ENCODE measurements at places on chromosomes 1 and 21.
A peak's percentile ranks its signal among the peaks of the same experiment; 100 is the strongest.

DNA sequence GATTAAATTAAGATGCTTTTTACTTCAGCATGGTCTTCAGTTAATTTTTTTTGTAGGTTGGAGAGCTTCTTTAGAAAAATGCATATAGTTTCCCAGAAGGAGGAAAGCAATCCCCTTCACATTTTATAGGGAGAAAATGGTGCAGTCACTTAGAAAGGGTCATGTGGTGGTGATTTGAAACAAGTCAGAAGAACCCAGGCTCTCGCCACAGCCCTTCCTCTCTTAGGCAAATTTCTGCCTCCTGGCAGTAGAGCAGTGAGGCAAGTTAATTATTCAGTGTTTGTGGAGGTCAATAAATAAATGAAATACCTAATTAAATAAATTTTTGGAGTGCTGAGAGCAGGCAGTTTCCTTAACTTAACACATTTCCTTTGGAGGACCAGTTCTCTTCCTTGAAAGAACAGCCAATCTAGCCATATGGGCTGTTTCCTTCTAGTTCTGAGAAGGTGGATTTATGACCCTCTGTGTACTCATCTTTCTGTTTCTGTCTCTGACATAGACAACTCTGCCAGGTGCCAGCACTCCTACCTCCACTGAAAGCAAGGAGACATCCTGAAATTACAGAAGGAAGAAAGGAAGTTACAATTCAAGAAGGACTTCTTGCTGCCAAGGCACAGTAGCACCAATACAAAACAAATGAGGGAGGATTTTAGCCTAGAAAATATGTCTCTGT, 19.0 kb upstream of the POGZ start:
- DNase-seq: no peak

DNA sequence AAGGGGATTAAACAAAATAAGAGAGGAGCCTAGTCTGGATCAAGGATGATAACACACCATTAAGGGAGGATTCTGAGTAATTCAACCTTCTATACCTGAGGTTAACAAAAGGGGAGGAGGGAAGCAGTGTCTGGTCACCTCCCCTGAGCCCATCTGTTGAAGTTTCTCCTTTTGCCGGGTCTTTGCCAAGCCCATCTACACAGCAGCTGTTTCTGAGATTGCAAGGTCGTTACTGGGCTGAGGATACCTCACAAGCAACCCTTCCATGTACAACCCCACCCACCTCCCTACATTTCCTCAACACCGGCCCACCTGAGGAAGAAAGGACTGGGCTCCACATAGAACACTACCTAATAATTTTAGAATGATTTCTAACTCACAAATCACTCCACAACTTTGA, 26.3 kb downstream of the LRRC52 start:
- no peak for DNase-seq

DNA sequence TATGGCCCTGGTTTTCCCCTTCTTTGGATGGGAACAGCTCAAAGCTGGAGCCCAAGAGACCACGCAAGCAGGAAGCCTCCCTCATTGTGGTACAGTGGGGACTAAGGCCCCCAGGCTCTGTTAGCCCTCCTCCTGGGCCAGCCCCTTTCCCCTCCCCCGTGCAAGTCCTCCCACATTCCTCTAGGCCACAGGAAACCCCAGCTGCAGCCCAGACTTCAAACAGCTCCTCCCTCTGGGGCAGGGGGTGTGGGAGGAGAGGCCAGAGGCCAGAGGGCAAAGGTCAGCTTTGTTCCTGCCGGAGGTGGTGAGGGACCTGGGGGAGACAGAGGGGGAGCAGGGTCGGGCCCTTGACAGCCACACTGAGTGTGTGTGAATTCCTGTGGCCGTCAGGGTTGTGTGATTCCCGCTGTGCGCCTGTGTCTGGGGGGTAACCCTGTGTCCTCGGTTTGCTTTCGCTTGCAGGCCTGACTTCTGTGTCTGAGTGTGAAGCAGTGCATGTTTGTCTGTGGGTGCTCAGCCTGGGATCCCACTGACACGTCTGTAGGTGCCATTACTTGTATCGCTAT, 3.4 kb upstream of the AHDC1 start:
- DNase-seq: peak; percentile 56

DNA sequence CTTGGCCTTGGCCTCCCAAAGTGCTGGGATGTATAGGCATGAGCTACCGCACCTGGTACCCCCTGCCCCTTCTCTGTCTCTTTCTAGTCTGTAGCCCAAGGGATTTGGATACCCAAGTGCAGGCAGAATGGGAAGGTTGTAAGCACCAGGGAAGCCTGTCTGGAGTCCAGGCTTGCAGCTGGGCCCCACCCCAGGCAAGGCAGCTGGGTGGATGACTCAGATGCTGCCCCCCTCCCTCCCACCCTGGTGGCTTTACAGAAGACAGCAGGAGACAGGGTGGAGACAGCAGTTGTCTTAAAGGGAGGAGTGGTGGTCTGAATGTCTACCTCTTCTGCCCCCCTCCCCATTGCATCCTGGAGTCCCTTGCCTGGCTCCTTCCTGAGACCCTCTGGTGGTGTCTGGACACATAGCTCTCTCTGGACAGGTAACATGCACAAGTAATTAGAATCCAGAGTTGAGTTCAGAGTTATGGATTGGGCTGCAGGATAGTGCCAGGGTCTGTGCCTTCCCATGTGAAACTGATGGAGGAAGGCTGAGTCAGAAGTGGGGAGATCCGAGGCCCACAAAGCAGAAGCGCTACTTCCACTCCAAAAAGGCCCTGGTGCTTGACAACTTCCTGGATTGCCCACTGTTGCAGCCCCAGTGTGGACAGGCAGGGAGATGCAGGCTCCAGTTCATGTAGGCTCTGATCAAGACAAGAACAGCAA, 5.1 kb downstream of the LMNA start:
- DNase-seq: no peak

DNA sequence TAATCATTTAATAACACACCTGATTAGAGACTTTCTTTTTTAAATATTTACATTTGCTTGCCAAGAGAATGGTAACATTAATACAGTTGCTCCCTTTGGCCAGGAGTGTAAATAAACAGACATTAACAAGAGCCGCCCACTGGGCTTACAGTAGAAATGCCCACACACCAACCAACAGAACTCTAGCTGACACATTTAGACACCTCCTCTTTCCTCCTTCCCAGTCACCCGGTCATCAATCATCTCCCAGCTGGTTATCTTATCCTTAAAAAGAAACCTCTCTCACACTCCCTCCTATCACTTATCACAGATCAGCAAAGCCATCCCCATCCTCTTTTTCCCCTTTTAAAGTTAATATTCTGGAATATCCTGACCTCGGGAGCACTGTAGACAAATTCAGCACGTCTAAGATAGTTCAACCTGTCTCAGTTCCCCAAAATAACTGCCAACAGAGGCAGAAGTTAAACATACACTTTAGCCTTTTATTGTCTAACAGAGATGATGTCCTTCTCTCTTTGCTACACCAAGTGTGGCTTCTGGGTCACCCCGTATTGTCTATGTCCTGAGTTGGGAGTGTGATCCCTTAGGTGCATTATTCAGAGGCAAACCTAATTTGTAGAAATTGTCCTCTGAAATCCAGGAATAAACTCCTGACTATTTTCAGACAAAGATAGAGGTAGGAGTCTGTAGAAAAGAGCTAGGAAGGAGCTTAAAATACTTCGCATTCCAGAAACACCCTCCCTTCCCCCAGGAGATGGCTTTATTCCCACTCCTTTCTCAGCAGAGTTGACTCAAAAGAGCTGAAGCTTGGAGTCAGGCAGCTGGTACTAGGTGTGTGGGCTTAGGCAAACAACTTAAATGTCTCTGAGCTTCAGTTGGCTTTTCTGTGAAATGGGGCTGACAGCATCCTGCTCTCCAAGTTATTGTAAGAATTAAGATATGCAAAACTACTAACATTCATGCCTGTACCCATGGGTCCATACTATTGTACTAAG, 8.8 kb downstream of the MYCL start:
- DNase-seq: no peak

DNA sequence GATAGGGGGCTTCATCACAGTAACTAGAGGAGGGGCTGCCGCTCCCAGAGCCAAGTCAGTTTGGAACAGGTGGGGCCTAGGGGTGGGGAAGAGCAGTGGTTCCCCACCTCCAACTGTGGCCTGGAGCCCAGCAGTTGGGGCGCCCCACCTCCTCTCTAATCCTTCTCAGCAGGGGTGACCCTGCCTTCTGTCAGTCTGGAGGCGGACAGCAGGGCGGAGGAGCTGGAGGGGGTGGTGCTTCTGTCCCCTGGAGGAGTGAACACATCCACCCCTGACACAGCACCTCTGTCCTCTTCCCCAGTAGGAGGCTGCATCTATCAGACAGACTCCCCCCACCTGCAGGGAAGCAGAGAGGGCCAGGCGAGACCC, 73.8 kb downstream of the MRPL37 start:
- DNase-seq: no peak

DNA sequence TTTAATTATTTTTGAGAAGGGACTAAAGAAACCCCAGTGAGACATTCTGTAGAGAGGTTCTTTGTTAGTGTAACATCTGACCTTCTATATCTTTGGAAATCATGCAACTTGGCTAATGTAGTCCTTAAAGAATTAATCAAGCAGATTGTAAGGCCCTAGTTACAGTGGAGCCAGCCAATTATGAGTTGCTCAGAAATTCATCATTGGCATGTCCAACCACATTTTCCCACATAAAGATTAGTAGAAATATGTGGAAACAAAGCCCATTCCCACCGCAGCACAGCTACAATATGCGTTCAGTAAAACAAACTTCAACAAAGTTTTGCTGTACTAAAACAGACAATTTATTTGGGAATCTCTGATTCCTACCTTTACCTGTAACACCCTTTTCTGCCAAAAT, 27.8 kb downstream of the WNT2B start:
- DNase-seq: no peak

- DNase-seq: no peak
Observed at GRCh38 chr1:163870666-163871065, 548.9 kb downstream of the NUF2 start.

DNA sequence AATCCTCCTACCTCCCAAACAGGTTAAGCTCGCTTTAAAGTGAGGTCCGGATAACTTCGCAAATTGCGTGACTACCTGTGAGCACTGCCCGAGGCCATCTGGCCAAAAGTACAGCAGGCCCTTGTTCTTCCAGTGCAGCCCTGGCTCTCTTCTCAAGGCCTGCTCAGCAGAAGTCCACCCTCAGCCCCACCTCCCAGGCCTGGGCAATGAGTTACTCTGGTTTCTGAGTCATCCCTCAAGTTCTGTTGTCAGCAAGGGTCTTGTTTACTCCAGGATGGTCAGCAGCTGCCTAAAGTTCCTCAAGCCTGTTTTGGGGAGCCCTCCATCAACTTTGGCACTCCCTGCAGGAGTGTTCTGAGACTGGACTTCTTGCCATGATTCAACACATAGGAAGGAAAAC, 101.7 kb downstream of the BCAR3 start:
- no peak for DNase-seq

DNA sequence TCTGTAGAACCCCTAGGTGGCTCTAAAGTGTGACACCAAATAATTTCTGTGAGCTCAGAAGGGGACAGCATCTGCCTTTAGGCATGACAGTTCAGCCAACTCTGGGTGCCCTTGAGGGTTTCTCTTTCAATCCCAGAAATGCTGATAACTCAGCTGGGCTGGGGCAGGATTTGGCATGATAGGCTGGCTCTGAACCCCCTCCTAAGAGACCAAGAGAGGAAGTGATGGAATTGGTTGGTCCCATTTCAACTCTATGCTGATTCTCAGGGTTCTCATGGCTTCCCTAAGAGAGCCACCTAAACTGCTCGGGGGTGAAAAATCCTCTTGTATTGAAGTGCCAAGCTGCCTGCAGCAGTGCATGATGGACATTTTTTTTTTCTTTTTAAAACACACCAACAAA, 28.5 kb upstream of the TMEM39B start:
- no peak for DNase-seq

DNA sequence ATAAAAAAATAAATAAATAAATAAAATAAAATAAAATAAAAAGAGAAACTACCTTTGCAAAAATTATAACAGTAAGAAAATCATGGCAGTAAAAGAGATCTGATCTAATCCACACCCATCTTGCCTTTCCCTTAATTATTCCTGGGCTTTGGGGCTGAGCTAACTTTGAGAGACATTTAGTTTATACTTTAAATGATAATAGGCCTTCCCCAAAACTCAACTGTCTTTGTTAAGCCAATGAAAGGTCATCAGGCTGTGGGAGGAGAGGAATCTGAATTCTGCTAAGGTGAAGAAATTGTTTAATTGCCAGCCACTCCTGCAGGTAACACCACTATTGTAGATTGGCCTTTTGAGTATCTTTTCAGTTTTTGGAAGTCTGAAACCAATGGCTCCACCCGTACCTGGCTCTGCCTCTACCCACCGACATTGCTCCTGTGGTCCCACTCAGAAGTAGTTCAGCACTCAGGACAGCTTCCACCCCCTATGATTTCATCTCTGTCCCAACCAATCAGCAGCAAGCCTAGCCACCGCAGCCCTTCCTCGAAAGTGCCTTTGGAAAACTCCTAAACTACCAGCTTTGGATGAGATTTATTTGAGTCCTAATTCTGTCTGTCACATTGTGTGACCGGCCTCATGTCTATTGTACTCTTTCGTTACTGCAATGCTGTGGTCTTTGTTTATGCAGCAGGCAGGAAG, 23.0 kb upstream of the PNRC2 start:
- no peak for DNase-seq

- no peak for DNase-seq
Observed at GRCh38 chr1:173015629-173016028, 35.1 kb downstream of the TNFSF18 start.

GRCh38 chr1:172399756-172400721, 20.4 kb upstream of the C1orf105 start:
- DNase-seq: no peak

GRCh38 chr1:2050461-2050792, 216 bp downstream of the PRKCZ start:
- no peak for DNase-seq

- no peak for DNase-seq
Observed at GRCh38 chr1:209755926-209756614, at the start of gene TRAF3IP3. TSS of gene TRAF3IP3 (plus strand) at chr1:209756053. CDS start at chr1:209760040, 3,987 bp downstream.

- DNase-seq: no peak
Observed at GRCh38 chr1:167263819-167264464, 43.3 kb downstream of the POU2F1 start.

DNA sequence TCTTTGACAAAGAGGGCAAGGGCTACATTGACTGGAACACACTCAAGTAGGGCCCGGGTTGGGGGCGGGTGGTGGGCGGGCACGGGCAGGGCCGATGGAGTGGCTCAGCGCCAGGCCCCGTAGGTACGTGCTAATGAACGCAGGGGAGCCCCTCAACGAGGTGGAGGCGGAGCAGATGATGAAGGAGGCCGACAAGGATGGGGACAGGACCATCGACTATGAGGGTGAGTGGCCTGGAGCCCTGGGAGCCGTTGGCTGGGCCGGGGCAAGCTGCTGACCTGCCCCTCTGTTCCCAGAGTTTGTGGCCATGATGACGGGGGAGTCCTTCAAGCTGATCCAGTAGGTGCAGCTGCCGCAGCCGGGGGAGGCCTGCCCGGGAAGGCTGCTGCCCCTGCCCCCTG, 1.8 kb downstream of the CALML6 start:
- DNase-seq: no peak

Data from HuH-7.5 (cell line).